ENCODE measurements at places on chromosomes 3 and 15.

DNA sequence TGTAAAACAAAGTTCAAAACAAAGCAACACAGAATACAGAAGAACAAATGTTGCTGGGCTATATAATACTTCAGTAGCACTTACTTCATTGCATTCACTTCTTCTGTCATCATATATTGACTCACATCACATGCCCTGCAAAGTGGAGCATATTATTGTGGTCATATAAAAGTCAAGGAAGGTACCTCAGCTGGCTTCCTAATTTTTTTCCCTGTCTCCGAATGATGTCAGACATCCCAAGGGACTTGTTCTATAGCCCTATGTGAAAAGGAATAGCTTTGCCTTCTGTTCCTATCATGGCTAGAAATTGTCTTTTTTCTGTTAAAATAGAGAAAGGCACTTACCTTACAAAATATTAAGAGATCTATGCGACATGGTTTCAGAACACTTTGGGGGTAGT is 109.4 kb downstream of the LRTM1 start:
- no peak for DNase-seq

DNA sequence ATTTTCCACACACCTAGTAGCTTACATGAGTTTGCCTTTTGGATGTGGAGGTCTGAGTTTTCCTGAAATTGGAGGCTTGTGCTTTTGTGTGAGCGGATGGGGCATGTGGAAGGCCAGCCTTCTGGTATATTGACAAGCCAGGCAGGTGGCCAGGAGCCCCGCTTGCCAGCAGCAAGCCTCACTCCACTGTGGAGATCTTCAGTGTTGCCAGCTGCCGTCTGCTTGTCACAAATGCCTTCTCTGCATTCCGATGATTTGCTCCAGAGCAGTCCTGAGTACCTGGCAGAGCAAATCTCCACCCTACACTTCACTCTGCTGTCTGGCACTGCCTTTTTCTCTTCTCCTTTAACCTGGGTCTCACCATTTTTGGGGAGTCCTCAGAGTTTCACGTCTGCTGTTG is 29.1 kb upstream of the CHST2 start:
- DNase-seq: peak; percentile 3

GRCh38 chr3:134428401-134428800 is 54.2 kb upstream of the AMOTL2 start:
- no peak for DNase-seq

DNA sequence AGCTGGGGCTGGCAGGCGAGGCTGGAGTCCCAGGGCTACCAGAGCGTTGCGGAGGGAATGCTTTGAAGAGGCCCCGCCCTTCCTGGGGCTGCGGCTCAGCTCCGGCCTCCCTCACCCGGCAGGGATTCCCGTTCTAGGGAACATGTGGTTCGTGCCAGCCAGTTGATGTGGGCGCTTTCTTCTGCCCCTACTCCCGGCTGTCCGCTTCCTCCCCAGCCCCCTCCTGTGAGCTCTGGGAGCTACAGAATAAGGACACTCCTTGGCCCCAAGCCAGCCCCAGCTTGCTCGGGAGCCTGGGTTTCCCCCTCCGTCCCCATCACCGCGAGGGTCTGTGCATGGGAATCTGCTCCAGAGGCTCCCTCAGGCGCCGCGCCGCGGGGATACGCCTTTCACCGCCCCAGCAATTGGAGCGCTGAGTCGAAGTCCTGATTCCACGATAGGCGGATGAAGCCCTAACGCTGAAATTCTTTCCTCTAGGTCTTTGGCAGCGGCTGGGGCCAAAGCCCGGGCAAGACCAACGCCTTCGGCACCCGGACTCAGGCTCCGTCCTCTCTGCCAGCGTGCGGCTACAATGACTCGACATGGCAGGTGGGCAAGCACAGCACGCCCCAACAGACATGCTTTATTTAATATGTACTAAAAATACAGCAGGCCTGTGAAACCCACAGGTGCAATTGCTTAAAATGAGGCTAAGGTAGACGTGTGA is 69.5 kb downstream of the KLF15 start:
- DNase-seq: no peak
